ENCODE measurements at places on chromosomes 3 and 15.

GRCh38 chr3:4674216-4674615 lies 181.1 kb downstream of the ITPR1 start:
- DNase-seq, result no peak

DNA sequence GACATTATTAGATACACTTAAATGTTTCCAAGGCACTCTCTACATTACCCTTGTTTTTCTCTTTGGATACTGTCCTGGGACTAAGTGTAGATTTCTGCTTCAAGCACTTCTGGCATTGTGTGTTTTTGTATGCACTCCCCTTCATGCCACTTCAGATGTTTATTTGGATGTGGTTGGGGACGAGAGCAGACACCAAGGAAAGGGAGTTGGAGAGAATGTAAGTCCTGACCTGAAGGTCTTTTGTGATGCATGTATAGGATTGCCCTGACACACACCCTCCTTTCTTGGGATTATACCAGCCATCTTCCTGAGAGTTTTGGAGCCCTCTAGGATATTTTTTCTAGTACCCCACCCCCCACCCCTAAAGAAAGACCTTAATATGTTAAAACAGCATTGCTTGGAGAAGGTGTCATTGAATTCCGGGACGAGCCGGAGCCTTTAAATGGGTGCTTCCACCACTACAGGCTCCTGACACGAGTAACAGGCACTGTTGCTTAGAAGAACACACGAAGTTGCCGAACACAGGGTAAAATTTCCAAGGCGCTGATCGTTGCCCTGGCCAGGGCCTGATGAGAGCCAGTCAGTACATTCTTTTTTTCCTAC lies 22.7 kb downstream of the PSMD6 start:
- no peak for DNase-seq

- no peak for DNase-seq
These were observed 36.5 kb downstream of the RPLP1 start for GRCh38 chr15:69489073-69489571.

- DNase-seq, result no peak
These were observed 359.6 kb downstream of the NTRK3 start for GRCh38 chr15:87896936-87897335.

DNA sequence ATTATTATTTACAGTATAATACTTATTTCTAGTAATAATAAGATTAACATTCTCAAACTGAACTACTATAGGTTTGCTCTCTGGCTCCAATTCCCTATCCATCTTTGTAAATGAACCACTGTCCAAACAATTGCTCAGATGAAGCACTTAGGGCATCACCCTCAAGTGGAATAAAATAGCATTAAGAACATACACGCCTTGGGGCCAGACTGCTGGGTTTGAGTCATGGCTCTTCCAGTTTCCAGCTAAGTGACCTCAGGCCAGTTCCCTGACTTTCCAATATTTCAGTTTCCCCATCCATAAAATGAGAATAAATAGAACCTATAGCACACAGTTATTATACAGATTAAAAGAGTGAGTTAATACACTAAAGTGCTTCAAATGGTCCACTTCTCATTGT lies 507.2 kb downstream of the MAGI1 start:
- peak; percentile 24 for DNase-seq

- DNase-seq, result no peak
These were observed 4.3 kb upstream of the TIPARP start for GRCh38 chr3:156670077-156670476.

GRCh38 chr15:80418892-80419537 lies 14.8 kb downstream of the ARNT2 start:
- peak; percentile 31 for DNase-seq

GRCh38 chr3:195558602-195559001 lies 15.5 kb upstream of the PPP1R2 start:
- no peak for DNase-seq

DNA sequence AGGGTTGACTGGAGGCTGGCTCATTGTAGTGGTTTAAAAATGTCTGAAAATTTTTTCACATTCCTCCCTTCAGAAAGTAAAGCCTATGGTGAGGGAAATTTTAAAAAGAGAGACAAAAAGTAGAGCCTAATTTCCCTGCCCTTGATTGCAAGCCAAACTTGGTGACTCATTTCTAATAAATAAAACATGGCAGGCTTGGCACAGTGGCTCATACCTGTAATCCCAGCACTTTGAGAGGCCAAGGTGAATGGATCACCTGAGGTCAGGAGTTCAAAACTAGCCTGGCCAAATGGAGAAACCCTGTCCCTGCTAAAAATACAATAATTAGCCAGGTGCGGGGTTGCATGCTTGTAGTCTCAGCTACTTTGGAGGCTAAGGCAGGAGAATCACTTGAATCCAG lies 18.9 kb upstream of the ARRDC4 start:
- DNase-seq, result no peak

- no peak for DNase-seq
These were observed 57.7 kb downstream of the IQSEC1 start for GRCh38 chr3:13015286-13016082.

- no peak for DNase-seq
These were observed 20.9 kb downstream of the MCTP2 start for GRCh38 chr15:94252223-94252766.

GRCh38 chr15:49452595-49452994 lies 29.6 kb downstream of the FGF7 start:
- peak; percentile 30 for DNase-seq

- DNase-seq, result peak; percentile 28
These were observed 150.8 kb upstream of the KCNMB2 start for GRCh38 chr3:178385280-178385952.

GRCh38 chr15:59918994-59919951 lies 84.8 kb upstream of the FOXB1 start:
- DNase-seq, result peak; percentile 55

GRCh38 chr15:100114571-100114970 lies 227.2 kb downstream of the ADAMTS17 start:
- DNase-seq, result no peak

DNA sequence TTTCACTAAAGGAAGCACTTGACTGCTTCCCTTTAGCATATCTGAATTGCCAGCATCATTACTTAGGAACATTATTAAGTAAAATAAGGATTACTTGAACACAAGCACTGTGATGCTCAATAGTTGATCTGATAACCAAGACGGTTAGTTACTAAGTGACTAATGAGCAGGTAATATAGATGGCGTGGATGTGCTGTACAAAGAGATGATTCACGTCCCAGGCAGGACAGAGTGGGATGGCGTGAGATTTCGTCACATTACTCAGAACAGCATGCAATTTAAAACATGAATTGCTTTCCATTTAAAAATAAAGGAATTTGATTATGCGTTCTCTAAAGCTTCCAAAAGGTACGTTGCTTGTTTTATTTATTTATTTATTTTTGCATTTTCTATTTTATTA lies 240.0 kb upstream of the ARHGEF26 start:
- DNase-seq, result no peak

DNA sequence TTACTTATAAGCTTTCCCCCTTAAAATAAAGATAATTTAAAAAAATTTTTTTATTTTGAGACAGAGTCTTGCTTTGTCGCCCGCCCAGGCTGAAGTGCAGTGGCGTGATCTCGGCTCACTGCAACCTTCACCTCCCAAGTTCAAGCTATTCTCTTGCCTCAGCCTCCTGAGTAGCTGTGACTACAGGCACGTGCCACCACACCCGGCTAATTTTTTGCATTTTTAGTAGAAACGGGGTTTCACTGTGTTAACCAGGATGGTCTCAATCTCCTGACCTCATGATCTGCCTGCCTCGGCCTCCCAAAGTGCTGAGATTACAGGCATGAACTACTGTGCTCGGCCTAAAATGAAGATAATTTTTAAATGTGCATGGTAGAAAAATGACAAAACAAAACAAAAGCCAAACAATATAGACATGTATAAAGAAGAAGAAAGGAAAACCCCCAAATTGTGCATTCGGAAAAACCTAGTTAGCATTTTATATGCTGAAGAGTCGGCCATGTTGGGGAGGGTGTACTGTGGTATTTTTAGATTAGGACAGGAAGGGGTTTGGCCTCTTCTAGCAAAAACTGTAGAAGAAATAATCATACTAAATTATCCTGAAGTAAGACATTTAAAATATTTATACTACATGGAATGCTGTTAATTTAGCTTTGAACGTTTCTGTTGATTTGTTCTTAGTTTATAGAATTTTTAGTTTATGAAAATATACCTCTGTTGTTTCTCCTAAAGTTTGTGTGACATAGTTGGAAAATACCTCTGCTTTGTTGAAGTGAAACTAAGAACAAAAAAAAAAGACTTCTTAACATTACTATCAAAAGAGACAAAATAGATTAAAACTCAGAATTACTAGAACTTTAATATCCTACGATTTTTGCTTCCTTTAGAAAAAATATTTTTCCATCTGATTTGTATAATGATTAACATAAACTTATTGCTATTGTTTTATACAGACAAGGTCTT lies 7.4 kb downstream of the APPL1 start:
- no peak for DNase-seq

DNA sequence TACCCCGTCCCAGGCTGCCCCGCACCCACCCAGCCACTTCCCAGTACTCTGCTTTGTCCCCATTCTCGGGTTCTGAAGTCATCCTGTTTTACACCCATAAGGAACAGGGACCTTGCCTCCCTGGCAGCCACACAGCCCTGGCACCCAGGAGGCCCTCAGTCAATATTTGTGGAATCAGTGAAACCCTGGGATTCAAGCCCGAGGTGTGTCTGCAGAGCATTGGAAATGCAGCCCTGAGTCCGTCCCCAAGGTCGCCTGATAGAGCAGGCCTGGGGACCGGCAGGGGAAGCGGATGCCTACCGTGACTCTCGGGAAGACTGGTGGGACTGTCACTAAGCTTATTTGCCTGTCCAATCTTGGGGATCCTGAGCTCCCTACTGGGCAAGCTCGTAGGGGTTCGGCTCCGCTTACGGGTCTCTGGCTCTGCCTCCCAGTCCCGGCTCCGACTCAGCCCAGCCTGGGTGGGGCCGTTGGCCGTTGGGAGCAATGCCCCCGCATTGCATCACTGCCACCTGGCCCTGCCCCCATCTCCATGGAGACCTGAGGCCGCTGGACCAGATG lies 64.4 kb upstream of the TAMM41 start:
- DNase-seq, result no peak

GRCh38 chr3:196976941-196977340 lies 8.3 kb upstream of the PIGZ start:
- no peak for DNase-seq

- no peak for DNase-seq
These were observed 17.4 kb downstream of the POLG start for GRCh38 chr15:89317186-89317720.

- DNase-seq, result no peak
These were observed 89.3 kb downstream of the LRIG1 start for GRCh38 chr3:66411474-66411873.

DNA sequence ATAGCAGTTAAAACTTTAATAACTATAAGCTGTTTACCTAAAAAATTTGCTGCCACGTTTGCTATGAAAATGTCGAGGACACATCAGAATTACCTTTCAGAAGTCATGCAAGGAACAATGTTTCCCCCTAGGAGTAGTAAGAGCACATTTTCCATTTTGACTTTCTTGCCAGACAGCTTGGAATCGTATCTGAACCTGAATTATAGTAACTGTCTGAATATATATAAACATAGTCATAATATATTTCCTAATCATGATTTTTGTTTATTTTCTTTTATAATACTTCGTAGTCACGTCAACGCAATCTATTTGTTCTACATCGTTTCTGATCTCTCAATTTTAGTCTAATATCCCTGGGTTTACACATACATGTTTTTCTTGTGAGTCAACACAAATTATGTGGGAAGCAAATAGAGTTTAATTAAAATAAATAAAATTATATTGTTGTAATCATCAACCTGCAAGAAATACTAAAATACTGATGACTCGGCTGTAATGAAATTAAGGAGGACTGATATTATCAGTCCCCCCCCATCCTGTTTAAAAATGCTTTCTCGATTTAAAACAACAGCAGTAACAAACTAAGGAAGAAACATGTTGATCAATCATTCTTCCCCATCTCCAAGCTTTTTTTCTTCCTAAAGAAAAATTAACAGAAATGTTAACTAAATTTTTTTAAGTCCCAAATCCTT lies 78.4 kb downstream of the MME start:
- DNase-seq, result no peak

GRCh38 chr15:52651868-52652267 lies 27.3 kb downstream of the ATOSA start:
- no peak for DNase-seq

GRCh38 chr3:153439780-153440179 lies 277.8 kb downstream of the RAP2B start:
- DNase-seq, result no peak

DNA sequence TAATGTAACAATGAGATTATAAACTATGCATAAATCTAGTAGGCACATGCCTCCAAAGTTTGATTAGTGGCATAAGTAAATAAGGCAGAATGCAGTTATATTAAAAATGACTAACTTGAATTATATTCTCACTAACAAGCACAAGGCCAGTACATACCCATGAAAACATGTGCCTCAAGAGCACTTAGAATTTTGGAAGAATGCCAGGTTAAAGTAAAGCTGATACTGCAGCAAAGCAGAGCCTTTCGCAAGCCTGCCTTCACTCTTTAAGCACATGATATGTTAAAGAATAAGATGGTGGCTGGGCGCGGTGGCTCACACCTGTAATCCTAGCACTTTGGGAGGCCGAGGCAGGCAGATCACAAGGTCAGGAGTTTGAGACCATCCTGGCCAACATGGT lies 49.0 kb downstream of the KBTBD12 start:
- no peak for DNase-seq

GRCh38 chr3:8651418-8652323 lies 7.1 kb upstream of the SSUH2 start:
- DNase-seq, result no peak

- no peak for DNase-seq
These were observed 248.6 kb downstream of the RYR3 start for GRCh38 chr15:33559207-33559890.

DNA sequence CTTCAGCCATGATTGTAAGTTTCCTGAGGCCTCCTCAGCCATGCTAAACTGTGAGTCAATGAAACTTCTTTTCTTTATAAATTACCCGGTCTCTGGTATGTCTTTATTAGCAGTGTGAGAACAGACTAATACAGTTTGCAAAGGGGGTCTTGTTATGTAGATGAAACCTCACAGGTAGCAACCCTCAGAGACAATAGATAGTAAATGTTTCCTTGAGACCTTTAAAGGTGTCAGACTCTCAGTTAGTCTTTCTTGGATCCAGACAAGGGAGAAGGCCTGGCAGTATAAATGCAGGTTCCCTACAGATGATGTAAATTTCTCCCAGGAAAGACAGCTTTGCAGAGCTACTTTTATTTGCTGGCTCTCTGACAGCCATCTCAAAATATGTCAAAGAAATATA lies 510.8 kb downstream of the AGBL1 start:
- DNase-seq, result no peak

GRCh38 chr15:29736744-29737020 lies 85.6 kb downstream of the TJP1 start:
- peak; percentile 22 for DNase-seq

GRCh38 chr3:142272200-142272891 lies 47.0 kb upstream of the GK5 start:
- DNase-seq, result no peak

Measured in HFFc6 (cell line).